ENCODE measurements at places on chromosomes 1 and 21.
A peak's percentile ranks its signal among the peaks of the same experiment; 100 is the strongest.

GRCh38 chr21:42164064-42164789, 54.7 kb upstream of the ABCG1 start:
- peak; percentile 46 for DNase-seq
- H3K4me3 ChIP-seq: no peak overlapping the region
- H3K27ac ChIP-seq: peak overlapping the region; percentile 13
- peaks cover 18% of the 10 kb centered on the region for H3K4me1 ChIP-seq
- no peaks in the 10 kb centered on the region for H3K27me3 ChIP-seq

- no peak overlapping the region for H3K27ac ChIP-seq
- no peaks in the 10 kb centered on the region for H3K36me3 ChIP-seq
- H3K27me3 ChIP-seq: peaks cover 11% of the 10 kb centered on the region
Observed at GRCh38 chr21:38075833-38076587, 159.8 kb upstream of the KCNJ6 start.

DNA sequence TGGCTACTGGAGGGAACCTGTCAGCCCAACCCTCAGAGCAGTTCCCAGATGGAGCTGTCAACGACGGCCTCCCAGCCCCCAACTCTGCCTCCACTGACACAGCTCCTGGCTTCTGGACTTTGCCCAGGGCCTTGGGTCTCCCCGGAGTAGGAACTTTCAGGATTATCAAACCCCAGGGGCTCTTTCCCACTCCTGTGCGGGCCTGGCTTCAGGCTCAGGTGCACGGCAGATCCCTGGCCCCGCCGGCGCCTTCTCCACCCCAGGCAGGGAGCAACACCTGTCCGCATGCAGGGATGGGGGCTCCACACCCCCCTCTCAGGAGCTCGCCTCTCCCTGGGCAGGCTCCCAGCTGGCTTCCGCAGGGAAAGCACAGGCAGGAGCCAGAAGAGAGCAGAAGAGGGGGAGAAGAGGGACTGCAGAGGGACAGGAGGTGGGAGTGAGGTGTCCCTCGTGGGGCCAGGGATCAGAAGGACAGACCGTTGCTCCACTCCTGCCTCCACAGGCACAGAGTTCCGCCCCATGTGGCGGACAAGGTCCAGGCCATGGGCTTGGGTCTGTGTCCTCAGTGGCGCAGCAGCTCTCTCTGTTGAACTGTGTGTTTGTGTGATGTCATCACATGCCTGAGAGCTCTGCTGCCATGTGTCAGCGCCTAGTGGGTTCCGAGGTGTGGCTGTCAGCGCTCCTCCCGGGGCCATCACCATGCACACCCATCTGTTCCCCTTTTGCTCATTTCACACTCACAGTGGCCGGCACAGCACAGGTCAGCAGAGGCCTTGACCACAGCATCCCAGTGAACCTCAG, 107.7 kb downstream of the PDE9A start:
- no peaks in the 10 kb centered on the region for H3K27me3 ChIP-seq
- DNase-seq: no peak
- no peak overlapping the region for H3K4me3 ChIP-seq
- no peaks in the 10 kb centered on the region for H3K4me1 ChIP-seq
- H3K36me3 ChIP-seq: no peaks in the 10 kb centered on the region

GRCh38 chr1:42957880-42958487, 684 bp downstream of the SLC2A1 start:
- H3K4me3 ChIP-seq: peak overlapping the region; percentile 98
- H3K27ac ChIP-seq: peak overlapping the region; percentile 91
- peaks cover 4% of the 10 kb centered on the region for H3K27me3 ChIP-seq
- peaks cover 51% of the 10 kb centered on the region for H3K4me1 ChIP-seq
- H3K36me3 ChIP-seq: peaks cover 32% of the 10 kb centered on the region
- peak; percentile 82 for DNase-seq

GRCh38 chr1:187762118-187762517, 933.4 kb downstream of the PLA2G4A start:
- DNase-seq: no peak
- no peak overlapping the region for H3K27ac ChIP-seq
- H3K27me3 ChIP-seq: no peaks in the 10 kb centered on the region

DNA sequence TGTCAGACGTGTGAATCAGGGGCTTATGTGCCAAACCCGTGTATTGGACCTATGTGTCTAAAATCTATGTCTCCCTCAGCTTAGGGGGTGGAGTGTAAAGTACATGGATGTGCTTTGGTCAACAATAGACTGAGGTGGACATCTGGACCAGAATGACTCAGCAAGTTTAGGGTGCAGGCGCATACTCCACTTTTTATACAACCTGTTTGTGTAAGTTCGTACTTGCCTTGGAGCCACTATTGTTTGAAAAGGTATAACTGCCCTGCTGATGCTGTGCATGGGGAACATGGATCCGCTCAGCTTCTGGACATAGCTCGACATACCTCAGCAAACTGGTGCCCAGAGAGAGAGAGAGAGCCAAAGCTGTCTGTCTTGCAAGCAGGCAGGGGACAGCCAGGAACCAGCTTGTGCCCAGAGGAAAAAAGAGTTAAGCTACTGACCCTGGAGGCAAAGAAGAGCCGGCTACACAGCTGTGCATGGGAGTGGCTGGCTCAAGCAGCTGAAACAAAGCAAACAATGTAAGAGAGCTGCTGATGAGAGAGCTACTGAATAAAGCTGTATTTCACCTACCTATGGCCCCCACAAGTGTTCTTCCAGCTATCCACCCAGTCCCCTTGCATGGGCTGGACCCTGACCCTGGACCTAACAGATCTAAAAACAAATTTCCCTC, 41.2 kb downstream of the GJA5 start:
- DNase-seq: no peak
- H3K36me3 ChIP-seq: no peaks in the 10 kb centered on the region
- H3K4me1 ChIP-seq: peaks cover 2% of the 10 kb centered on the region
- peaks cover 35% of the 10 kb centered on the region for H3K27me3 ChIP-seq

- peak; percentile 57 for DNase-seq
- no peak overlapping the region for H3K4me3 ChIP-seq
- H3K4me1 ChIP-seq: peaks cover 50% of the 10 kb centered on the region
- H3K27me3 ChIP-seq: no peaks in the 10 kb centered on the region
- H3K36me3 ChIP-seq: peaks cover 2% of the 10 kb centered on the region
Observed at GRCh38 chr1:116257341-116257767, 115.7 kb upstream of the ATP1A1 start.

GRCh38 chr1:26721669-26722355, 26.0 kb downstream of the ARID1A start:
- DNase-seq: no peak
- peaks cover 52% of the 10 kb centered on the region for H3K36me3 ChIP-seq
- H3K4me1 ChIP-seq: peaks cover 85% of the 10 kb centered on the region
- peak overlapping the region; percentile 87 for H3K27ac ChIP-seq

- no peaks in the 10 kb centered on the region for H3K4me1 ChIP-seq
- no peak overlapping the region for H3K27ac ChIP-seq
- no peak overlapping the region for H3K4me3 ChIP-seq
- H3K36me3 ChIP-seq: no peaks in the 10 kb centered on the region
Observed at GRCh38 chr1:68132426-68133130, 82.2 kb upstream of the DIRAS3 start.

GRCh38 chr1:218361298-218362065, 16.3 kb downstream of the TGFB2 start:
- H3K27ac ChIP-seq: no peak overlapping the region
- H3K4me1 ChIP-seq: no peaks in the 10 kb centered on the region
- H3K4me3 ChIP-seq: no peak overlapping the region
- no peak for DNase-seq
- H3K36me3 ChIP-seq: no peaks in the 10 kb centered on the region

DNA sequence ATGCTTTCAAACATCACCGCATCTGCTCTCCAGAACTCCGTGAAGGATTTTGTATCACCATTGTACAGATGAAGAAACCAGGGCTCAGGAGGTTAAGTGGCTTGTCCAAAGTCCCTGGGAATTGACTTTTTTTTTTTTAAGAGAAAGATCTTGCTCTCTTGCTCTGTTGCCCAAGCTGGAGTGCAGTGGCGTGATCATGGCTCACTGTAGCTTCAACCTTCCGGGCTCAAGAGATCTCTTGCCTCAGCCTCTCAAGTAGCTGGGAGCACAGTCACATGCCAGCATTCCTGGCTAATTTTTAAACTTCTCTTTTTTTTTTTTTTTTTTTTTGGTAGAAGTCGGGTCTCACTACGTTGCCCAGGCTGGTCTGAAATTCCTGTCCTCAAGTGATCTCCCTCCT, 6.9 kb upstream of the TAS1R2 start:
- H3K36me3 ChIP-seq: no peaks in the 10 kb centered on the region
- H3K27me3 ChIP-seq: peaks cover 8% of the 10 kb centered on the region
- no peak for DNase-seq

GRCh38 chr21:41640748-41641509, 125.9 kb downstream of the RIPK4 start:
- H3K27ac ChIP-seq: no peak overlapping the region
- H3K27me3 ChIP-seq: peaks cover 40% of the 10 kb centered on the region
- no peak overlapping the region for H3K4me3 ChIP-seq
- DNase-seq: no peak
- H3K36me3 ChIP-seq: no peaks in the 10 kb centered on the region

- no peak overlapping the region for H3K27ac ChIP-seq
- DNase-seq: no peak
- no peak overlapping the region for H3K4me3 ChIP-seq
- H3K4me1 ChIP-seq: no peaks in the 10 kb centered on the region
- H3K27me3 ChIP-seq: peaks cover 5% of the 10 kb centered on the region
Observed at GRCh38 chr1:78267513-78268218, 221.9 kb downstream of the GIPC2 start.

DNA sequence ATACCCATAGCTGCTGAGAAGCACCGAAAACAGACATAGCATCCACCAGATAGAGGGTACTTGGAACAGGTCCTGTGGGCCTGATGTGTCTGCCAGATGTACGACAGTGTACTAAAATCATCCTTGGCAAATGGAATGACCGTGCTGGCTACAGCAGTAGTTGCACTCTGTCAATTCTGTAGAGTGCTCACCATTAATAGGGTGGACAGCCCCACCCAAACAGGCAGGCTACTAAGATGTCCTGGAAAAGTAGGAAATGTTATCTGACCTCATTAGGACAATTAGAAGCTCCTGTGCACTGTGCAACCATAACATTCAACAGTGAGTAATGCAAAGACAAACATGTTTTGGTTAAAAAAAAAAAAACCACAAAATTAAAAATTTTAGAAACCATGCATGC, 106.2 kb downstream of the PTPN14 start:
- peaks cover 42% of the 10 kb centered on the region for H3K4me1 ChIP-seq
- H3K36me3 ChIP-seq: no peaks in the 10 kb centered on the region

GRCh38 chr1:88731475-88732269, 47.6 kb downstream of the PKN2 start:
- peaks cover 63% of the 10 kb centered on the region for H3K36me3 ChIP-seq
- peaks cover 26% of the 10 kb centered on the region for H3K4me1 ChIP-seq
- H3K4me3 ChIP-seq: no peak overlapping the region
- no peak overlapping the region for H3K27ac ChIP-seq
- H3K27me3 ChIP-seq: no peaks in the 10 kb centered on the region

GRCh38 chr21:42913476-42913875, 12.0 kb downstream of the ERVH48-1 start:
- no peaks in the 10 kb centered on the region for H3K27me3 ChIP-seq
- no peak overlapping the region for H3K27ac ChIP-seq
- peaks cover 2% of the 10 kb centered on the region for H3K36me3 ChIP-seq

Data from activated naive CD8-positive, alpha-beta T cell treated with anti-CD3 and anti-CD28 coated beads for 36 hours (primary cell).